ENCODE measurements at places on chromosomes 3 and 15.
A peak's percentile ranks its signal among the peaks of the same experiment; 100 is the strongest.

DNA sequence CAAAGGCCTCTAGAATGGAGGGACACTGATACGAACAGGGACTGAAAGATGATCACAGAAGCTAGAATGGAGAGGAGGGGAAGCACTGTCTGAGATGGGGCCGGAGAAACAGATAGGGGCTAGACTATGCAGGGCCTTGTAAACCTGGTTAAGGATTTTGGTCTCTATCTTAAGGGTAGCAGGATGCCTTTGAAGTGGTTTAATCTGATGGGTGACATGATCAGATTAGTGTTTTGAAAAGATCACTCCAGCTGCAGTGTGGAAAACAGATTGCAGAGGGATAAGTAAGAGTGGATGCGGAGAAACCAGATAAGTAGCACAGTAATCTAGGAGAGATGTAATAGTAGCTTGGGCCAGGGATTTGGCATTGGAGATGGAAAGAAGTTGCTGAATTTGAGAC lies 108.1 kb downstream of the RSRC1 start:
- no peak for DNase-seq

- no peak for DNase-seq
These were observed 111.0 kb downstream of the GRM7 start for GRCh38 chr3:6971933-6972332.

- DNase-seq = no peak
These were observed 59.7 kb downstream of the RGMA start for GRCh38 chr15:93029214-93029835.

GRCh38 chr3:23198801-23199200 lies 4.3 kb upstream of the UBE2E2 start:
- DNase-seq = no peak

DNA sequence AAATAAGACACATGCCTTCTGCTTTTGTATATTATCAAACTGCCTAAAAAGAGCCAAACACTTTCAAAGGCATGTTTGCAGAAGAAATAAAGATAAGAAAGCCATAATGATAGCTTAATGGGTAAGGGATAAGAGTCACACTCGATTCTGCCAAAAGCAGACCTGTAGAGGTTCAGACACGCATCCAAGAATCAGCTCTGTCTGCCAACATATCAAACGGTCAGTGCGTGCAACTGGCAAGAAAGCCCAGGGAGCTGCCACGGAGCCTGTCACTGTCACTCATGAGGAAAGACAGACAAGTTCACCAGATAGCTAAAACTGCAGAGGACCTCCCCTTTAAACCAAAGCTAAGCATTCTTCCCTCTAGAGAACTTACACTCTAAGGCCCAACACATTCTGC lies 23.2 kb downstream of the DCP1A start:
- no peak for DNase-seq

DNA sequence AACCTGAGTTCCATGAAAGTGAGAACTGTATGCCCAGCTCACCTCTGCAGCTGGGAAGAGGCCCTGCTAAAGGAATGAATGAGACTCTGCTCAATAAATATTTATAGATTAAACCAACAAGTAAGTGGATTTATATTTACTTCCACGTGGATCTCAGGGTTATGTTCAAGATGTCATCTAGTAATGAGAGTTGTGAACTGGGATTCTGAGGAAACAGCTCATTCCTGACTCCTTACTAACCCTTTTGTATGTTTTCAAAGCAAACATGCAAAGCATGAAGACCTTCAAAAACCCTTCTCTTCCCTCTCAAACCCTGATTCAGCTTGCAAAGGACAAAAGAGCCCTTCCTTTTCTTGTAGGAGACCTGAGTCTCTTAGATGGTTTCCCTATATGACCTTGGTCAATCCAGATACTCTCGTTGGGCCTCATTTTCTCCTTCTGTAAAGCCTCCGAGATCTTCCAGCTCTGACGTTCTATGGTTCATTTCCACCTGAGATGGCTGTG lies 53.4 kb downstream of the LSM3 start:
- DNase-seq = no peak

- DNase-seq = no peak
These were observed 10.2 kb upstream of the CP start for GRCh38 chr3:149231871-149232270.

DNA sequence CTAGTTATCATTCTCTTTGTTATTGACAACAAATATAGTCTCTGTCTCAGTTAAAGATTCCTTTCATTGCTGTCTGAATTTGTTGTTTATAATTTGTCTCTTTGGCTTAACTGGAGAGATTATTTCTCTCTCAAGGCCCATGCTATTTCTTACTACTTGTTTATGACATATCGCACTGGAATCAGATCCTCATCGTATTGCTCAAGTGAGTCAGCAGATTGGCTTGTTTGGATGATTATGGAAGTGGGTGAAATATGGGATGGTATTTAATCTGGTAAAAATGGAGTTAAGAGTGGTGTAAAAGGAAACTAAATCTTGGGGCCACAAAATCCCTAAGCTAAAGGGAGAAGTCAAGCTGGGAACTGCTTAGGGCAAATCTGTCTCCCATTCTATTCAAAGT lies 613.1 kb downstream of the SI start:
- no peak for DNase-seq

DNA sequence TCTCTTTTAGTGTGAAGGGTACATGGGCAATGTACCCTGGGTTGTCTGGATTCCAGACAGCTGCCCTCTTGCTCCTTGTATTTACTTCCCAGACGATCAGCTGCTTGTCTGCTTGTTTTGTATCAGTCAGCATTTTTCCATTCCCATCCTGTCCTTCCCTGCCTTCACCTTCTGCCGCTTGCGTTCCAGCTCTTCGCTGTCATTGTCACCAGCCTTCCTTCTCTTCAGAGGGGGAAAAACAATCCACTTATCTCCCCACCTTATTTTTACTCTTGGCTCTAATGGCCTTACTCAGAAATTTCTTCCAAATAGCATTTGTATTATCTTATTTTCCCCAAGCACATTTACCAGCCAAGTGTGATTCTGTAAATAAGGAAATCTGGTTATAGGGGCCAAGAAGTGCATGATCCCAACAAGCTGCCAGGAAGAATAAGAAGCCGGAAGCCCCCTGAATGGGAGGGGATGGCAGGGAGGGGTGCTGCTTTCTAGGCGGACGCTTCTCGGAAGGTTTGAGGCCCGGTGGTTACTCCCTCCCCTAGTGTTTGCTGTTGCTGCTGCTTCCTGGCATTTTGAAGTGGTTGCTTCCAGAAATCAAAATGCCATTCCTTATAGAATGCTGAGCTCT lies 497.6 kb downstream of the NTRK3 start:
- no peak for DNase-seq

- DNase-seq = no peak
These were observed 24.1 kb downstream of the KAT2B start for GRCh38 chr3:20064387-20064786.

GRCh38 chr3:197501496-197501878 lies 54.3 kb downstream of the BDH1 start:
- no peak for DNase-seq

GRCh38 chr15:41557673-41558399 lies 1.2 kb upstream of the TYRO3 start:
- peak; percentile 54 for DNase-seq

DNA sequence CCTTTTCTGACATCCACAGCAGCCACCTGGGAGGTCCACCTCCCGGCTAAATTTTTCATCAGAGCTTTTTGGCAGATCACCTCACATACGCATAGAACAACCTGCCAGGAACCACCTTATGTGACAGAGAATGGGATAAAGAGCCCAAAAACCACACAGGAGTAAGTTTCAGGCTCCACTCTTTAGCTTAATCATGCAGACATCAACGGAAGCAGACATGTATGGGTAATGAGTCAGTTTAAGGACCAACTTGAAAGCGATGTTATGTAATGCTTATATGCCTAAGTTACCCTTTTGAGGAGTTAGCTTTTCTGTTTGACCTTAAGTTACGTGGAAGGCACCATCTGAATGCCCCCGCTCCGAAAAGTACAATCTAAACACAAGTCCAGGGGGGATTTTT lies 183.3 kb upstream of the BHLHE40 start:
- DNase-seq = no peak

- DNase-seq = no peak
These were observed 218.3 kb upstream of the SOX2 start for GRCh38 chr3:181493423-181493822.

DNA sequence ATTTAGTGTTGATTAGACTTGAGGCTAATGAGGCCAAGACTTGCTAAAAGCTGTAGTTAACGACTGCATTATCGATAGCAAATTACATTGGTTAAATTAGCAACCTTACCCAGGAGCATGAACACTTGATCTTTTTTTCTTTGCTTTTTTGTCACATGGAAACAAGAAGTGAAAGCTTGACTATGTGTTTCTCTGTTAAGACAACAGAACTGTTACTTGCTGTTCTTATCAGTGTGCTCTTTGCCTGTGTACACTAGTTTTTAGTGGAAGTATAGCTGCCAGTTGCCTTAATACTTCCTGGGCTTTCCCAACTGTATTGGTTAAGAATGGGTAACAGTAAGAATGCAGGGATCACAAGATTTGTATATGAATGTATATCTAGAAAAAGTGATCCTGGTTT lies 625.5 kb downstream of the NAALADL2 start:
- DNase-seq = no peak

- DNase-seq = no peak
These were observed 493.4 kb upstream of the TGFBR2 start for GRCh38 chr3:30112902-30113484.

- no peak for DNase-seq
These were observed 126.7 kb upstream of the PRICKLE2 start for GRCh38 chr3:64351713-64352638.

- DNase-seq = no peak
These were observed 68.0 kb downstream of the FNDC3B start for GRCh38 chr3:172107403-172107802.

DNA sequence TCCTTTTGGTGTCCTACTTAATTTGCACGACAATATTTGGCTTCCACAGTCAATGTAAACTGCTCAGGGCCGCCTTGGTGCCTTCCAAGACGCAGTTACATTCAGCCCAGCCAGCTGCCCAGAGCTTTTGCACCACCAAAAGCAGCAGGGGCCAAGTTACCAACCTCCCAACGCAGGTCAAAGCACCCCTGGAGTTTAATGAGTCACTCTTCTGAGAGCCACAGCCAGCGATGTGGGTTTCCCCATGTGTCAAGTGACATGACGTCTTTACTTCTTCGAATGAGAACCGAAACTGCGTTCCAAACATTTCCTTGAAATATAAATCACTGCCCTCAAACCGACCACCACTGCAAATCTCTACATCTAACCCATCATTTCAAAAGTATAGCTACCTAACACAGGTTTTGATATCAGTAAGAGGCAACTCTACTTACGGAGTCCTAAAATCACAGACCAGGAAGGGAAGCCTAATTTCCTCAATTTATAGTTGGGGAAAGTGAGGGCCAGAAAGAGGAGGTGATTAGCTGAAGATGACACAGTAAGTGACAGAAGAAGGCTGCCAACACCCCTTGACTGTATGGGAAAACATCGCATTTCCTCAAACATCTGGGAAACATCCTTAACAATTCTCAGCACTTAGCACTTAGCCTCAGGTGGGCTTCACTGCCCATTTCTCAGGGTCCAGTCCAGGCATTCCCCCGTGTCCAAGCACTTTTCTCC lies 24.5 kb downstream of the MB21D2 start:
- DNase-seq = peak; percentile 91

DNA sequence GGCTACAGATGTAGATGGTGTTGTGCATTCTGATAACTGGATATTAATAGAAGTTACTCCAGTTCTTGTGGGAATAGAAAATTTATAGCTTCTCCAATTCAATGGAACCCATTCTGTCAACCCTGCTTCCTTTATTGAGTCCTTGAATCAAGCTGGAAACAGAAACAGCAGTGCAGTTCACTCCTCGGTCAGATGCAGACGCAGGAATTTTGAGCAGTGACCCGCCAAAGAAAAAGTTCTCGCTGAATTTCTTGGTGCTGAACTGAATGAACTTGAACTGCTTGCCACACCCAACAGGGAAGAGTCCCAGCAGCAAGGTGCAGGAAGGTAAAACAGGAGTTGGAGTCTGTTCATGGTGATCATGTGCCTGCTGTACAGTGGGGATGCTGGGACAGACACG lies 10.3 kb downstream of the HRH1 start:
- no peak for DNase-seq

Measured in Calu3 (cell line).